ENCODE measurements at places on chromosomes 13 and 19. TPM values are rescaled to one million over a fixed set of nuclear protein-coding genes. Genes with fewer than 3 reads are reported as not detected.

The ALOX5AP gene
- total RNA-seq: 40.6 TPM

The ZNF571 gene
- 15.5 TPM for total RNA-seq

The FUT6 gene
- total RNA-seq: 0.55 TPM

The CYP2S1 gene
- not detected for total RNA-seq

The ZNF829 gene
- 2.1 TPM for total RNA-seq

The ANKLE1 gene
- not detected for total RNA-seq

The SGCG gene
- total RNA-seq: not detected

- H3K4me1 ChIP-seq: no peaks in the 10 kb centered on the region
- DNase-seq: no peak
- no peaks in the 10 kb centered on the region for H3K36me3 ChIP-seq
Measured at GRCh38 chr13:33541456-33541855, 255.9 kb upstream of the STARD13 start.

DNA sequence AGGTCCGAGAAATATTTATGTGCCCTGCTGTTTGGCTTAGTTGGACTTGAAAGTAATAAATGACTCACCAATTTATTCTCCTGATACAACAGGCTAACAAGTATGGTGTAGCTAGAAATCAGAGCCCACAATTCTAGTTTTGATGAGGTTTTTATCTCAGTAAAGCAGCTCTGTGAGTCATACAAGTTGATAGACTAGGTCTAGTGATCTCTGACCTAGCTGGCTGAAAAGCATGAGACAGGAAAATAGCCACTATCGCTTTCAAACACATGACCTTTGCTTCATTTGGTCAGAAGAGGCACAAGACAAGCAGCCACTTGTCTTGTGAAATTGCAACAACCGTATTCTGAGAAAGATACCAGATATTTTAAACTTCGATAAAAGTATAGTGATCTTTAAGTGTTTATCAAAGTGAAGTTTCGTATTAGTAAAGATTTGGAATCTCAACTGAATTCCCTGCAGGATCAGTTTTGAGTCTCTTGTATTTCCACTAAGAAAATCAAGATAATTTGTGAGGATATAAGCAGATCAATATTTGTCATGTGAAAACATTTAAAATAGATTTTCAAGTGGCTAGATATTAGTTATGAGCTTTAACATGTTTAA, 126.7 kb downstream of the MAB21L1 start:
- H3K4me1 ChIP-seq: no peaks in the 10 kb centered on the region
- no peak overlapping the region for H3K4me3 ChIP-seq
- H3K27ac ChIP-seq: no peak overlapping the region

DNA sequence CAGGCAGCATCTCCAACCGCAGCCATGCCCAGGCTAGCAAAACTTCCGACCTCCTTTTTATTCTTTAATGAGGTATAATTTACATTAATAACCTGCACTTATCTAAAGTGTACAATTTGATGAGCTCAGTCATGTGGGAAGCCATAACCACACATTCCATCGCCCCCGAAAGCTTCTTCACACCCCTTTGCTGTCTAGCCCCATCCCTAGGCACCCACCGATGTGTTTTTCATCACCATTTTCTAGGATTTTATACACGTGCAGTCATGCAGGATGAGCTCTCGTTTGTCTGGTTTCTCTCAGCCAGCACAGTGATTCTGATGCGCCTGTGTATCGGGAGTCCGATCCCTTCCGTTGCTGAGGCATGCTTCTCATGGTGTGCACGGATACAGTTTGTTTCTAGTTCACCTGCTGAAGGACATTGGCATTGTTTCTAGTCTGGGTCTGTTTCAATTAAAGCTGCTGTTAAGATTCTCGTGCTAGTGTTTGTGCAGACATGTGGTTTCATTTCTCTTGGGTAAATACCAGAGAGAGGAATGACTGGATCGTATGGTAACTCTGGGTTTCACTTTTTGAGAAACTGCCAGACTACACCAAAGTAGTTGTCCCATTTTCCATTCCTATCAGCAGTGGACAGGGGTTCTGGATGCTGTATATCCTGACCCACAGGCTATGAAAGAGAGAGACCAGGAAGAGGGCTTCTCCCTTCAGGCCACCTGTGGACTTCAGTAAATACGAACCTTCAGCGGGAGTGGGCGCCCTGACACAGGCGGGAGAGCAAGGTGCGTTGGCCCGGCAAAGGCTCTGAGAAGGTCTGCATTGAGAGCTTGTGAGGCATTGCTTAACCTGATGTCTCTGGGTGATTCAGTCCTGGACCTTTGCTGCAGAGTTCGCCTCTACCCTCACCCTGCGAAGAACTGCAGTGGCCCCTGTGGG, 4.9 kb downstream of the AP1M1 start:
- no peaks in the 10 kb centered on the region for H3K27me3 ChIP-seq
- no peak for DNase-seq

DNA sequence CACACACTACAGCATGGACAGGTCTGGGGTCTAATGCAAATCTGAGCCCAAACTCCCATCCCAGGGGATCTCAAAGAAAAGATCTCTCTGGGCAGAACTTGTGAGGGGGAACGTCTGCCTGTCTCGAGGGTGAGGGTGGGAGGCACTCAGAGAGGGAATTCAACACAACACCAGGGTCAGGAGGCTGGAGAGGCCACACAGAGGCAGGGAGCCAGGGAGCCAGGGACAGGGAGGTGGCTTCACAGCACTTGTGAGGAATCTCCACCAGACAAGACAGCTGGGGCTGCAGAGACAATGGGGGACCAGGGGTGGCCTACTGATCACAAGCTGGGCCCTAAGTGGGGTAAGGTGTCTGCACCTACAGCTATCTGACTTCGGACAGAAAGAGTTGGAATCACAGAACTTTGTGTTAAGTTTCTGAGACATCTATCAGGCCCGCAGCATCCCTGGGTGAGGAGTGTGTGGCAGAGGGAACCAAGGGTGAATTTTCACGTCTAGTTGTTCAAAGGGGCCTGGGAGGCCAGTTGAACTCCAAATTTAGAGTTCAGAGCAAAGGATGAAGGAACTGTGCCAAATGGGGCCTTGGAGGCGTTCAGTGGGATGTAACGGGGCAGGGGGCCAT, 12.7 kb upstream of the AKAP8L start:
- H3K27ac ChIP-seq: peak overlapping the region; percentile 73
- peak overlapping the region; percentile 86 for H3K4me3 ChIP-seq
- no peaks in the 10 kb centered on the region for H3K36me3 ChIP-seq

GRCh38 chr13:30846311-30846710, 59.8 kb upstream of the MEDAG start:
- H3K4me1 ChIP-seq: no peaks in the 10 kb centered on the region
- H3K27me3 ChIP-seq: no peaks in the 10 kb centered on the region
- H3K36me3 ChIP-seq: no peaks in the 10 kb centered on the region
- H3K4me3 ChIP-seq: no peak overlapping the region
- no peak for DNase-seq
- no peak overlapping the region for H3K27ac ChIP-seq

DNA sequence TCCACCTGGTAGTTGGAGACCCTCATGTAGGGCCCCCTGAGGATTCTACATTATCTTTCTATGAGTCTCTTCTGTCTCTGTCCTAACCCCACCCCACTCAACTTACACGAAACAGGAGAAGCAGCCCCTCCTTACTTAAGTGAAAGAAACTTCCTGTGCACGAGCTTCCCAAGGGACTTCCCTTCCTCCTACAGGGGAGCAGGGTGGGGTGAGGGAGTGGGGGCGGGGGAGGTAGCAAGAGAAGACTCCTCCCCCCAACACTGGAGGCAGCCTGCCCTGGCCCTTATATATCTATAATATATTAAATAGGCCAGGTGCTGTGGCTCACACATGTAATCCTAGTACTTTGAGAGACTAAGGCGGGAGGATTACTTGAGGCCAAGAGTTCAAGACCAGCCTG, 5.5 kb upstream of the PDE4C start:
- peaks cover 12% of the 10 kb centered on the region for H3K27me3 ChIP-seq
- no peaks in the 10 kb centered on the region for H3K36me3 ChIP-seq
- no peaks in the 10 kb centered on the region for H3K4me1 ChIP-seq
- H3K4me3 ChIP-seq: no peak overlapping the region
- no peak for DNase-seq

DNA sequence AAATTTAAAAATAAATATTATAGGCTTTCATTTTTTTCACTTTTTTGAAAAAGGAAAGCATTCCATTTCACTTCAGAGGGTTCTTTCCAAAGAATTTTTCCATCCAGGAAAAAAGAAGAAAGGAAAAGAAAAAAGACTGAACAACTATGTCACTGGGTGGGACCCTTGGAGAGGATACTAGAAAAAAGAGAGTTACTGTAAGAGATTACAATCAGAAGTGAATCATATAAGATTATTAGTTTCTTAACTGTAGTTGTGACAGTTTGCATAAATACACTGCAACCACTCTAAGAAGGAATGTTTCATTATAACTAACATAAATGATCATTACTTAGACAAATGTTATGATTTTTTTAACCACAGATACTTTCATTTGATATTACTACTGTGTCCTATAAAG, 87.8 kb downstream of the KLF12 start:
- H3K36me3 ChIP-seq: no peaks in the 10 kb centered on the region
- H3K4me3 ChIP-seq: no peak overlapping the region
- DNase-seq: no peak
- H3K4me1 ChIP-seq: no peaks in the 10 kb centered on the region

DNA sequence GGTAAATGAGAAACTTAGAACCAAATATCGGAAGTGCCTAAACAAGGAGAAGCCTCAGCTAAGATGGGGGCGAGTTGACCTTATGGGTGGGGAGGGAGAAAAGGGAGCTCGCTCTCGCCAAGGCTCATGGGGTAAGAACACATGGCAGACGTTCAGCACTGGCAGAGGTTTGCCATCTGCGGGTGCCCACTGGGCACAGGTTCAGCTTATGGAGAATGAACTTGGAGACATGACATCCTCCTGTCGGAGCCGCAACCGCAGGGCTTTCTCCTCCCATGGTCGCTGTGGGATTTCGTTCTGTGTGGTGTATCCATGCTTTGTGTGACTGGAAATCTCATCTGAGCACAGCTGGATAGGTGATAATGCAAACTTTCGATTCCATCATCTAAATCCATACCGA, 36.1 kb upstream of the PEPD start:
- no peaks in the 10 kb centered on the region for H3K36me3 ChIP-seq
- no peak overlapping the region for H3K4me3 ChIP-seq
- H3K4me1 ChIP-seq: no peaks in the 10 kb centered on the region
- no peaks in the 10 kb centered on the region for H3K27me3 ChIP-seq
- no peak for DNase-seq

DNA sequence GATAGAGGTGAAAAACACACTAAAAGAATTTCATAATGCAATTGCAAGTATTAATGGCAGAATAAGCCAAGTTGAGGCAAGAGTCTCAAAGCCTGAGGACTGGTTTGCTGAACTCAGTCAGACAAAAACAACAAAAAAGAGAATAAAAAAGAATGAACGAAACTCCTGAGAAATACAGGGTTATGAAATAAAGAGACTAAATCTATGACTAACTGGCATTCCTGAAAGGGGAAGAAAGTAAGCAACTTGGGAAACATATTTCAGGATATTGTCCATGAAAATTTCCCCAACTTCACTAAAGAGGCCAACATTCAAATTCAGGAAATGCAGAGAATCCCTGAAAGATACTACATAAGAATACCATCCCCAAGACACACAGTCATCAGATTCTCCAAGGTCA, 47.8 kb downstream of the UBL3 start:
- H3K27ac ChIP-seq: no peak overlapping the region
- no peak for DNase-seq
- H3K4me1 ChIP-seq: no peaks in the 10 kb centered on the region
- H3K4me3 ChIP-seq: no peak overlapping the region
- H3K27me3 ChIP-seq: no peaks in the 10 kb centered on the region
- H3K36me3 ChIP-seq: no peaks in the 10 kb centered on the region

DNA sequence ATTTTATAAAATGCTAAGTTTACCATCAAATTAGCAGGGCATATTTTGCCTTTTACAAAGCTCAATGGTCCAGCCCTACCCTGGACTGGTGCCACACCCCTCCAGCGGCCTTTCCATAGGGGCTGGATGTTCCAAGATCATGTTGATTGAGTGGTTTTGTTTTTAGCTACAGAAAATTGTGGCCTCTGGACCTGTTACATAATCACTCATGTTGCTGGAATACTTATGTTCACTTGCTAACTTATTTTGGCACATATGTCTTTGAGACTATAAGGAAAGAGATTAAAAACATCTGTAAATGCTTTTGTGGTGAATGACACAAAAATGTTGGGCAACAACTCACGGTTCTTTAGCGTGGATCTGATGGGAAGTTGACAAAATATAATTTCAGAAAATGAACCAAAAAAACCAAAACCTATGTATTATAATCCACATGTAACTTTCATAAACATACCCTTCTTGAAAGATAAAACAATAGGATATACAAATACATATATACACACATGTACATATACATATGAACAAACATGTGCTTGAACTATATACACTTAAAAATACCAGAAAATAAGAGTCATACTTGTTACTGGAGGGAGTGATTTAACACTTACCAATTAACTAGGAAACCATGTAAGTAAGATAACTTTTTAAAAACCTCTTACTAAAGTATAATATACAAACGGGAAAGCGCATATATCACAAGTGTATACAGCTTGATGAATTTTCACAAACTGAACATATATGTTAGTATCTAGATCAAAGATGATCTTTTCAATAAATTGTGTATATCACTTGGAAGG, 46.6 kb upstream of the SLC15A1 start:
- H3K27ac ChIP-seq: no peak overlapping the region
- no peaks in the 10 kb centered on the region for H3K36me3 ChIP-seq
- no peak overlapping the region for H3K4me3 ChIP-seq

Data from uterus (tissue), 4 donors.